ENCODE measurements at places on chromosomes 1 and 21.

DNA sequence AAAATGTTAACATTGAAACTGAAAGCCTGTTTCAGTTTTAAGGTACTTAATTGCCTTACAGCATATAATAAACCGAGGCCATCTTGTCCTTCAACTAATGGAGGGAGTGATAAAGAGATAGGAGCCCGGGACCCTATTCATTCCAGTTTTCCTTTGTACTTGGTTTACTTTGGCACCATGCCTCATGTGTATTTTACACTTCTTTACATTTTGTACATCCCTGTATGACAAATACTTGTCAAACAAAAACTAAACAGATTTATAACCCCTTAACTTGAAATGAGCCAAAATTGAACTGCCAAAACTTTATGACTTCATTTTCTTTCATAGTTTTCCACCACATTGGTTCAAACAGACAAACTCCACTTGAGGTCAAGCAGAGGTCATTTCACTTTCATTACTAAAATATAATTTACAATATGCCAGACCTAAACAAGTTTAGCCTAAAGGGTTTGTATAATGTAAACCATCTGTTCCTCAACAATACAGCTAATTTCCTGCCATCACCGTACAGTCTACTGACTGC lies 30.9 kb upstream of the UBE2U start:
- DNase-seq: no peak

GRCh38 chr1:222263791-222264190 lies 284.1 kb downstream of the HHIPL2 start:
- DNase-seq: no peak

DNA sequence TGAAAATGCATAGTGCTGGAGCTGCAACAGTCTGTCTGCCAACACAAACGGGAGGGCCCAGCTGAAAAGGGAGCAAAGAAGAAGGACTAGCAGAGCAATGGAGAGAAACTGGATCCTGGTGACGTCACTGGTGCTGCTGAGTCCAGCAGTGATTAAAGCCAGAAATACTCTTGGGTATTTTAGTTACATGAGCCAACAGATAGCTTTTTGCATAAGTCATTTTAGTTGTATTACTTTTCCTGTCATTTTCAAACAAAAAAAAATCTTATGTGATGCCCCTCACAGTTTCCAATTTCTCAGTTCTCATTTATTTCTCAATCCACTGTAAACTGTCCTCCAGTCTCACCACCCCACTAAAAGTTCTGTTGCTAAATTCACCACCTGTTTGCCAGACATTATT lies 38.7 kb upstream of the NEK7 start:
- DNase-seq: no peak

DNA sequence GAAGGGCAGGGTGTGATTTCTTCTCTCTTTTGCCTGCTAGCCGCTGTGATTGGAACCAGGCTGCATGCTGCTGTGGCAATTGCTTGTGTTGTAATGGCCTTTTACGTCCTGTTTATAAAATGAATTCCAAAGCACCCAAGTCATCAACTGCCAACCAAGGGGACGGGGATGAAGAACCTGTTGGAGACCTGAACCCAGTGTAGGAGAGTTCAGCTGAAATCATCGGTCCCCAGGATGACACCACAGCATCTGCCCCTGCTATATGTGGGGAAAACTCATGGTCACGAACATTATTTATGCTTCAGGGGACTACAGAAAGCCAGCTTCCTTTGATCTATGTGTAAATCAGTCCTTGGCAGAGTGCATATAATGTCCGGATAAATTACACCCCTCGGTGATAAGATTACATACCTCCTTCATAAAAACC lies 3.8 kb downstream of the TMEM167B start:
- DNase-seq: no peak

DNA sequence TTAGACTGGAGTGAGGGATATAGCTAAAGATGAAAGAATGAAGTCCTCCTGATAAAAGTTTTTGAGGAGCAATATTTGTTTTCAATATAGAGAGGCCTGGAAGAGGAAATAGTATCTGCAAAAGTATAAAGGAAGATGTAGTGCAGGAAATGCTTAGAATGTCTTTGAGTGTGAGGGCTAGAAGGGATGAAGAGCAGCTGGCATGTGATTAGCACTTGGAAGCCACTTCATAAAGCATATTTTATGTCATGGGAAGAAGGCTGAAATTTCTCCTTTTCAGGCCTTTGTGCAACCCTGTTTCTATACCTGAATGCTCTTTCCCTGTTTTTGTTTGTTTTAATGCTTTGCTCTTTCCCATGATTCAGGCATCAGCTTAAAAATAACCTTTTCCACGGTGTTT lies 323.3 kb upstream of the DEPDC1 start:
- DNase-seq: no peak

DNA sequence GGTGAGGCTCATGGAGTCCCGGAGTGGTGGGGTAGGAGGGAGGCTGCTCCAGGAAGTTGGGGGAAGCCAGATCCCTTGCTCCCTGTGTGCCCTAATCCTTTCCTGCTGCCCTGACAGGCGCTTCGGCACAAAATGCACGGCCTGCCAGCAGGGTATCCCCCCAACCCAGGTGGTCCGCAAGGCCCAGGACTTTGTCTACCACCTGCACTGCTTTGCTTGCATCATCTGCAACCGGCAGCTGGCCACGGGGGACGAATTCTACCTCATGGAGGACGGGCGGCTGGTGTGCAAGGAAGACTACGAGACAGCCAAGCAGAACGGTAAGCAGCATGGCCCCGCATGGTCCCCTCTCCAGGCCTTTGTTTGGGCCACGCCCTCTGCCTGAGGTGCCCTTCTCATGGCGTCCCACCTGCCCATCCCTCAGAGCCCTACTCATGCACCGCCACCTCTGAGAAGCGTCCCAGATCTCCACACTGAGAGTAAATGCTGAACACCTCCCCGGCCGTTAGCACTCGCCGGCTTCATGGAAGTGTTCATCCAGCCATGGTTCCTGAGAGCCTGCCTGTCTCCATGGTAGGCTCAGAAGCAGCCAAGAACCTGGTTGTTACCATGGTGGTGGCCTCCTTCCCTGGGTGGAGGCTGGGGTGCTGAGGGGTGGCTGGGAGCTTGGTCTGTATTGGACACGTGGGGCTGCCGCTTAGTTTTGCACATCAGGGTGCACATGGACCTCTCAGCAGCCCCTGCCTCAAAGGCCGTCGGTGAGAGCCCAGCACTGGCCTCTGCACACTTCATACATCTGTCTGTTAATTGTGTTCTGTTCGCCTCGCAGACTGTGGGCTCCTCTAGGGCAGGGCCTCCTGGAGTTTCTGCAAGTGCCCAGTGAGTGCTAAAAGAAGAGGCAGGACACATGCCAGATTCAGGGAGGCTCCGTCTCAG lies 36.5 kb downstream of the LHX4 start:
- no peak for DNase-seq

- no peak for DNase-seq
These were observed 33.0 kb upstream of the LRRC38 start for GRCh38 chr1:13546791-13547190.

GRCh38 chr1:75583282-75583681 lies 27.6 kb downstream of the SLC44A5 start:
- peak; percentile 1 for DNase-seq

GRCh38 chr1:28273216-28273860 lies 14.0 kb downstream of the SESN2 start:
- DNase-seq: no peak

DNA sequence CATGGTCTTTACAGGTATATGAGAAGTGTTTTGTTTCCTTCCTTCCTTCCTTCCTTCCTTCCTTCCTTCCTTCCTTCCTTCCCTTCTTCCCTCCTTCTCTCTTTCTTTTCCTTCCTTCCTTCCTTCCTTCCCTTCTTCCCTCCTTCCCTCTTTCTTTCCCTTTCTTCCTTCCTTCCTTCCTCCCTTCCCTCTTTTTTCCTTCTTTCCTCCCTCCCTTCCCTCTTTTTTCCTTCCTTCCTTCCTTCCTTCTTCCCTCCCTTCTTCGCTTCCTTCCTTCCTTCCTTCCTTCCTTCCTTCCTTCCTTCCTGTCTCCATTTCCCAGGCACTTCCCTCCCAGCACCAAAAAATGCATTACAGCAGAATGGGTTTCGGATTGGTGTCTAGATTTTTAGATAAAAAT lies 235.0 kb upstream of the KIAA0040 start:
- DNase-seq: no peak
